ENCODE measurements at places on chromosomes 5 and 9.

DNA sequence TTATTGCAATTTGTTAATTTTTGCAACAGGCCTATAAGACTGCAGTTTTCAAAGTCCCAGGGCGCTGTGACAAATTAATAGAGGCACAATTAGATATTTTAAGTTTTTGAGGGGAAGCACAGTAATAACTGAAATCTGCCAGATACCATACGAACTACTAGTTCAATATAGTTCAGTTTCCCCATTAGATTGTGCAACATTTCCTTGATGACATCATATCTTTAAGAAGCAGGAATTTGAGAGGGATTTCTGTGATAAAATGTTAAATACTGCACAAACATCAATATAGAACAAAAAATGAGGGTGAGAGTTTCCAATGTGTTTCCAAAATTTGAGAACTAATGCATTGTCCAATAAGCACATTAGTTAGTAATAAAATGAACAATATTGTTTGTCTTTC is 56.7 kb upstream of the GRIN3A start:
- DNase-seq = no peak

DNA sequence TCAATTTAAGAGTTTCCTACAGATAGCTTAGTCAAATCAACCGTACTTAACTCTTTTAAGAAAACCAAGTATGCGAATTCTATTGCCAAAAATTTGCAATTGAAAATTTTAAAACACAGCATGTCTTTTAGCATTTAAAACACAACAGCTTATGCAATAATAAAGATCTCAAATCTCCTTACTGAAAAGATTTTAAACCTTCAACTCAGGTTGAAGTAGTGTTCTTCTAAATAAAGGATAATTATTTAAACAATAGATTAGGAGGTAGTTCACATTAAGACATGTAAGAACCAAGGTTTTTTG is 5.5 kb downstream of the NR3C1 start:
- DNase-seq = no peak

GRCh38 chr9:33210006-33210715 is 29.8 kb upstream of the SPINK4 start:
- DNase-seq = no peak

GRCh38 chr9:680106-680505 is 161.4 kb upstream of the DMRT1 start:
- no peak for DNase-seq

GRCh38 chr5:159893040-159893695 is 23.1 kb upstream of the ADRA1B start:
- DNase-seq = no peak

All from HEK293T (cell line).